ENCODE measurements at places on chromosomes 7 and 10.

GRCh38 chr7:56079450-56080185 lies 13.1 kb downstream of the PHKG1 start:
- no peak for DNase-seq

DNA sequence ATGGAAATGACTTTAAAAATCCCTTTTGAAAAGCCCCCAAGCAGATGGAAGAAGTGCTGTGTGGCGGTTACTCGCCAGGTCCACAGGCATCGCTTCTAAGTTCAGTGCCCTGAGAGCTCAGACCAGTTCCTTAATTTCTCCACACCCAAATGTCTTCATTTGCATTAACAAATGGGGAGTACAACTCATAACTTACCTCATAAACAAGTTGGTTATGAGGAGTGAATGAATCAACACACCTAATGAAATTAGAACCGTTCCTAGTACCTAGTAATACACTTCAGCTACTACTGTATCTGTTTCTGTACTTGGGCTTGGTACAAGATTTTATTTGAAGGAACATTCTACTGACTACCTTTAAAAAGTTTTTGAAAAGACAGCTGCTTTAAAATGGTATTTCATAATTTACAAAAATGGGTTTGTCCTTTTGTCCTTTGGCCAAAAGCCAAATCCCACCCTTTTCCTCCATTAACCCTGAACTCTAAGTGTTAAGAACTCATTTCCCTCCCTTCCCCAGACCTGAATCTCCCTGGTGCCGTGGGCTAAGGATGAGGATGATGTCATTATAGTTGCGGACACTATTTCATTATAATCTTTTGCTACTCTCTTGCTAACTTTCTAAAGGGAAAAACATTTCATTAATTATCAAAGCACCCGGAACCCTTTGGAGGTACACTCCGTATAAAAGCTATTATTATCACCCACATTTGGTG lies 221.5 kb upstream of the CELF2 start:
- no peak for DNase-seq

- no peak for DNase-seq
Observed at GRCh38 chr7:1395211-1396070, 63.8 kb downstream of the MICALL2 start.

GRCh38 chr10:56178210-56178609 lies 182.8 kb downstream of the ZWINT start:
- no peak for DNase-seq

DNA sequence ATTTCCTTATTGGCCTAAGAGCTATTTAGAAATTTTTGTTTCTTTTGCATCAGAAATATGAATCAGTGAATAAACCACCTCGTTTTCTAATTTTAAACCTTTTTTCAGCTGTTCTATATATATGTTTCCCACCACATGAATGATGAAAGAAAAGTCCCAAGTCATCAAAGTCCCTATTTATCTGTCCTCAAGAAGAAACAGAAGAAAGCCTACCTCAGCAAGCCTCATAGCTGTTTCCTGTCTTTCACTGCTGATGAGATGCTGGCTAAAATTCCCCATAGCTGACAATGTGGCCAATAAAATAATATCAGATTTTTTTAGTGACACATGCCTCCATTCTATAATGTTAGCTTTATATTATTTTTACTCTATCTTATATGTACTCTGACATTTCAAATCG lies 54.2 kb downstream of the SEC61G start:
- no peak for DNase-seq

- no peak for DNase-seq
Observed at GRCh38 chr7:22564511-22565045, 64.6 kb upstream of the STEAP1B start.
